Neural crest cell (in vitro differentiated cells): ENCODE measurements at places on chromosomes 2 and 18. TPM values are rescaled to one million over a fixed set of nuclear protein-coding genes. Genes with fewer than 3 reads are reported as not detected.
A peak's percentile ranks its signal among the peaks of the same experiment; 100 is the strongest.

TBR1 gene
- 0.05 and 0.09 TPM in 2 replicates for total RNA-seq

DLX1 gene
- 48.9 and 51.5 TPM in 2 replicates for total RNA-seq

DNA sequence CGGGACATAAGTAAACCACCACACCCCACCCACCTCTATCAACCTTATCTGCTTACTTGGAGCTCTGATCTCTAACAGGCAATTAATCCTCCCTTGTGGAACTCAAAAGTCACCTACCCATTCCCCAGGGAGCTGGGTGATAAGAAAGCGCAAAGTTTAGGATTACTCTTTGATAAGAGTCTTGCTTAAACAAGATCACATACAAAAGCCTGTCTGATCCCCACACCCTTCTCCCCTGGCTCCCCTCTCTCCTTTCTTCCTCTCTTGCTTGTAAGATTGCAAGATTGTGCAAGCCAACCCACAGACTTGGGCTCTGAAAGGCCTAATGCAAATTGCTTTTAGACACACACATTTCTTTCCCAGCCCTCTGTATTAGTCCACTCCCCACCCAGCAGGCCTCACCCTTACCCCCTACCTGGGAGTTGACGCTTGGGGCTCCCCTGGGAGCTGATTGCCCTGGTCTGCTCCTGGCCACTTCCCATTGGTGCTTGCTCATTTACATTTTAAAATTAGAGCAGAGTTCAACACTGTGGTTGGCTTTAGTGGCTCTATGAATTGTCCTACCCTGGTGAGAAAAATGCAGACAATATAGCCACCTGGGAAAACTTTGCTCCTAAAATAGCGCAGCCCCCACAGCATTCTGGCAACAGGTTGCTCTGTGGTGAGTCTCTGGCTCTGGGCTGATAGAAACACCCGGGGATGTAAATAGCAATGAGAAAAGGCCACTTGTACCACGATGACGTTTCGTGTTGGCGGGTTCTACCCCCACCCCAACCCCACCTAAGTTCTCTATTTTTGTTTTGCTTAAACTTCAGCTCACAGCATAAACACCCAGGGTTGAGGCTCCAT is 92.8 kb upstream of the MSH2 start:
- H3K27me3 ChIP-seq, result no peaks in the 10 kb centered on the region
- DNase-seq, result no peak
- H3K4me1 ChIP-seq, result peaks cover 29% of the 10 kb centered on the region
- peak overlapping the region; percentile 59 for H3K27ac ChIP-seq
- H3K4me3 ChIP-seq, result no peak overlapping the region

DNA sequence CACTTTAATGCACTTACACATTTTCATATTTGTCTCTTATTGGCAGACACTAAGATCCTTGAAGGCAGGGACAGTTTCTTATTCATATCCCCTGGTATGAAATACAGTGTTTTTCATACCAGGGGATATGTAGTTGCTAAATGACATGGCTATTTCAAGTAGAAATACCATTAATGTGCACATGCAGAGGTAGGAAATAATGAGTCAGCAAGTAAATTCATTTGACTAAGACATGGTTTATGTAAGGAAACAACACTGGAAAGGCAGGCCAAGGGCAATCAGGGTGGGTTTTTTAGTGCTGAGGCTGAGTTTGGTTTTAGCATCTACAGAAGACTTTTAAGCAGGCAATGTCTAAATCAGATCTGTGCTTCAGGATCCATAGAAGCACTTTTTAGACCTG is 155.9 kb downstream of the WDPCP start:
- no peak overlapping the region for H3K27ac ChIP-seq
- H3K4me1 ChIP-seq, result no peaks in the 10 kb centered on the region
- DNase-seq, result no peak
- H3K36me3 ChIP-seq, result no peaks in the 10 kb centered on the region
- no peak overlapping the region for H3K4me3 ChIP-seq

GRCh38 chr18:12029786-12030584 is 48.7 kb downstream of the IMPA2 start:
- peaks cover 1% of the 10 kb centered on the region for H3K36me3 ChIP-seq
- H3K27me3 ChIP-seq, result no peaks in the 10 kb centered on the region
- no peak for DNase-seq
- H3K4me1 ChIP-seq, result no peaks in the 10 kb centered on the region
- H3K27ac ChIP-seq, result peak overlapping the region; percentile 71

DNA sequence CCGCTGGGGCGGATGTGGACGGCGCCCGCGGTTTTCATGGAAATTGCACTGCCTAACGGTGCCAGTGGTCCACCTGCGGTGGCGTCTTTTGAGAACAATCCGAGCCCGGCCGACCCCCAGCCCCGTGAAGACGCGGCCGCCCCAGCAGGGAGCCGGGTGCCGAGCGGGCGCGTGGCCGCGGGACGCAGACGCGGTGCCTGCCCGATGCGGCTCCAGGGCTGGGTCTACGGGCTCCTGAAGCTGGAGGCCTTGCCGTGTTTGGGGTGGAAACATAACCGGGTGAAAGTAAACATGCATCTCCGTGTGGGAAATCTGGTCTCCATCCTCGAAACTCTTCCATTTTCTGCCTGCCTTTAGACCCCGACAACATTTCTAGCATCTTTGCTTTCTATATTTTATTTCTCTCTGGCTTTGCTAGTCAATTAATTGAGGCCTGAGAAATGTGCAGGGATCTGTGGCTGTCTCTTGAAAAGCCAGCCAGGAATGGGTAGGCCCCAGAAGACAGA is 572 bp downstream of the INPP4A start:
- peak overlapping the region; percentile 28 for H3K27ac ChIP-seq
- DNase-seq, result peak; percentile 14
- H3K36me3 ChIP-seq, result no peaks in the 10 kb centered on the region
- no peaks in the 10 kb centered on the region for H3K27me3 ChIP-seq
- H3K4me3 ChIP-seq, result peak overlapping the region; percentile 94

VAPA gene
- total RNA-seq, result 125 and 126 TPM in 2 replicates

DNA sequence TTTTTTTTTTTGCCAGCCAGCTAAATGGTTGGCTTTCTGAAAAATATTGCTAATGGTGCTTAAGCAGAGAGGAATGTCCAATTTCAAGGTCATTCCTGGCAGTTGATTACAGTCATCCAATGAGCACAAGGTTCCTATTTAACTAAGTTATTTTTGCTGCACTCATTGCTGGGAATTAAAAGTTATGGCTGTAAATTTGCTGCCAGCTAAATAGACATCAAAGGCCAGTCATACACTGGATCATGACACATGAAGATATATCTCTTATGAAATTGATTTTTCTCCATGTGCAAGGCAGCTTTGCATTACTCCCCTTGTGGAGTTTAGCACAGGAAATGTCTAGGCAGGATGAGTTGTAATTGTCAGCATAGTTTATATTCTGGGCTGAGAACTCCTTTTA is 1898.4 kb upstream of the CELF4 start:
- no peak for DNase-seq
- peaks cover 2% of the 10 kb centered on the region for H3K36me3 ChIP-seq
- no peaks in the 10 kb centered on the region for H3K27me3 ChIP-seq
- no peak overlapping the region for H3K4me3 ChIP-seq
- H3K27ac ChIP-seq, result no peak overlapping the region

DNA sequence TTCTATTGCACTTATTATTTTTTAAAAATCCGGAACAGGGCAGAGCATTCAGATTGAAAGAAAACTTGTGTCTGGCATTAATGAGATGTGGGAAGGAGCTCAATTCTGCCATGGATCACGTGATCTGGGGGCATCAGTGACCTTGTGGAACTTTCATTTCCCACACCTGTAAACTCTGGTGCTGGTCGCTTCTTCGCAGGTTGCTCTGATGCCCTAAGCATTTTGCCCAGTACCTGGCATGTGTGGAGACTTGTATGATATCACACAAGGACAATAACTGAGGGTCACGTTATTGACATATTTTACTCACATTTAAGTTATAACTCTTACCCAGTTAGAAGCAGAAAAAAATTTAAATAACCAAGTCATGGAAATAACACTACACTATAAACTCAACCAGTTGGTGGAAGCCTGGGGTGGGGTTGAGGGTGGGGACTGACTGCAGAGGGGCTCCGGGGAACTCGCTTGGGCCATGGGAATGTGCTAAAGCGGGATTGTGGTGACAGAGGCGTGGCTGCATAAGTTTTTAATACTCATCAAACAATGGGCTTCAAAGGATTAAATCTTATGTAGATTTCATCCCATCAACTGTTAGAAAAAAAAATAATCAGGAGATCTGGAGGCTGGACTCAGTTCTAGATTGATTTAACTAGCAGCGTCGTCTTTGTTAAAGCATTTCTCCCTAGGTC is 36.5 kb downstream of the ST3GAL5 start:
- no peaks in the 10 kb centered on the region for H3K4me1 ChIP-seq
- H3K27ac ChIP-seq, result no peak overlapping the region
- peaks cover 15% of the 10 kb centered on the region for H3K36me3 ChIP-seq
- no peak overlapping the region for H3K4me3 ChIP-seq
- no peak for DNase-seq
- H3K27me3 ChIP-seq, result no peaks in the 10 kb centered on the region

GRCh38 chr2:98564541-98565132 is 43.7 kb downstream of the COA5 start:
- H3K27me3 ChIP-seq, result no peaks in the 10 kb centered on the region
- H3K27ac ChIP-seq, result no peak overlapping the region
- no peak for DNase-seq
- H3K36me3 ChIP-seq, result peaks cover 7% of the 10 kb centered on the region

DNA sequence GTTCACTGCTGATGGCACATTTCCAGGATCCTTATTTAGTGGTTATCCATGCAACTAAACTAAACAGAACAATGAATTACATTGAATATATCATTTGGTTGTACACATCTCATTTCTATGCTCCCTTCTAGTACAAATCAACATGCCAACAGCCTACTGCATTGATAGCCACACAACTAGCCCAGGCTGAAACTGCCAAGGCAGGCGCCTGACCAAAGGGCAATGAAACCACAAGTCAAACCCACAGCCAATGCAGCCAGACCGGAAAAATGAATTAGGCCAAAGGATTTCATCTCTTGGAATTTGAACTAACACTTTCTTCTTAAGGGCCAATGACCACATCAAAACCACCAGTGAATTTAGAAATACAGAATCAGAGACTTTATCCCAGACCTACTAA is 196.4 kb downstream of the NOL4 start:
- no peak for DNase-seq
- no peaks in the 10 kb centered on the region for H3K4me1 ChIP-seq
- H3K4me3 ChIP-seq, result no peak overlapping the region
- H3K27me3 ChIP-seq, result no peaks in the 10 kb centered on the region
- H3K36me3 ChIP-seq, result no peaks in the 10 kb centered on the region

ACMSD gene
- not detected in 2 replicates for total RNA-seq
